Neural crest cell (in vitro differentiated cells): ENCODE measurements at places on chromosomes 1 and 21. TPM values are rescaled to one million over a fixed set of nuclear protein-coding genes. Genes with fewer than 3 reads are reported as not detected.

BRINP3 gene
- 0.45 and 0.77 TPM in 2 replicates for total RNA-seq

NCAM2 gene
- total RNA-seq, result 1.9 and 3.6 TPM in 2 replicates

HMGN1 gene
- total RNA-seq, result 581 and 589 TPM in 2 replicates

ERO1B gene
- 1.0 and 1.6 TPM in 2 replicates for total RNA-seq

CRABP2 gene
- 606 and 647 TPM in 2 replicates for total RNA-seq

BSND gene
- total RNA-seq, result not detected in 2 replicates

TENT5C gene
- total RNA-seq, result 1.3 and 1.4 TPM in 2 replicates

TIE1 gene
- total RNA-seq, result 2.2 and 2.8 TPM in 2 replicates

TSPAN1 gene
- total RNA-seq, result not detected in 2 replicates

OR6K3 gene
- total RNA-seq, result not detected in 2 replicates

- H3K36me3 ChIP-seq, result no peaks in the 10 kb centered on the region
- no peak for DNase-seq
- peaks cover 4% of the 10 kb centered on the region for H3K4me1 ChIP-seq
- H3K27ac ChIP-seq, result no peak overlapping the region
- peaks cover 9% of the 10 kb centered on the region for H3K27me3 ChIP-seq
These were observed 49.7 kb upstream of the CCDC27 start for GRCh38 chr1:3702528-3702927.

DNA sequence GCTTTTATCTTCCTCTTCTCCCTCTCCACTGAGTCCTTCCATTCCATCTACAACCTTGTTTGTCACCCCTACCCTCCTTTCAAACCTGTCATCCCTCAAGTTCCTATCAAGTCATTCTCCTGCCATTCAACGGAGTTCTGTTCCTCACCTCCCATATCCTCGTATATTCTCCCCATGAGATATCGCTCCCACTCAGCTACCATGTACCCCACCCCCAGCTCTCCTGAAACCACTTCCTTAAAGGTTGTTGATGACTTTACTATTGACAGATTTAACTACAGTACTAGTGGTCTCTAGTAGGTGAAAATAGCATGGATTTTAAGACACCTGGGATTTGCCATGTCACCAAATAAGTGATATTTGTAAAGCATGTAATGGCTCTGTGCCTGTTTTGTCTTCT is 107.4 kb upstream of the BARHL2 start:
- no peak overlapping the region for H3K4me3 ChIP-seq
- no peaks in the 10 kb centered on the region for H3K36me3 ChIP-seq
- no peak for DNase-seq
- no peak overlapping the region for H3K27ac ChIP-seq

DNA sequence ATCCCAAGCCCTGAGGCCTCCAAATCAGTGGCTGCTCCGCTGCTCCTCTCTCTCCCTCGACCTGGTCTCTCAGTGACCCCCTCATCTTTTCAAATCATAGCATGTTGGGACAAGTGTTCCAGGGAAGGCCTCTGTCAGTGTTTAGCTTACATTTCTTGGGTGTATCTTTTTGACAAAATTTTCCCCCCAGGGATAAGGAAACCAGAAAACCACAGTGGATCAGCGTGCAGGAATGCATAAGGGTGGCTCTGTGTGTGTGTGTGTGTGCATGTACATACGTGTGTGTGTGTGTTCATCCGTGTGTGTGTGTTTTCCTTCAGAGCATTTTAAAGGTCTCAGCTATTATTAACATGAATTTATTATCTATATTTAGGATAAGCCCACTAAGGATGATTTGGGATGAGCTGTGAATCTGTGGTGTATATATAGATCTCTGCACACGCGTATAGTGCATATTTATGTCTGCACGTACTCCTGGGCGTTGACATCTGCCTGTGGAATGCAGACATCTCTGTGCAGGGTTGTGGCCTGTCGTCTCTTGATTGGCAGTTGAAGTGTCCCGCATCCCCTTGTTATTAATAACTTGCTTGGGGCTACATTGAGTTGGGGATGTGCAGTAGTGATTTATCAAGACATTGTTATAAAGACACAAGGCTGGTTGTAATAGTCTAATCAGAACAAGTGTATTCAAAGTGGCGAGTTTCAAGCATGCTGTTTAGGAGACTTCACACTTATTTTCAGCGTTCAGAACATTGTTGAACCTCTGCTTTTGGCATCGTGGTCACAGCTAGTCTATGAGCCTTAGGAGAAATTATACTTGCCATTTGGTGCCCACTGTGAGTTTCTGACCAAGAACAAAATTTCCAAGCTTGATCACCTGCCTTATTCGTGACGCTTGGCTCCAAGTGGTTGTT is 55.6 kb downstream of the GALNT2 start:
- H3K4me3 ChIP-seq, result no peak overlapping the region
- H3K27me3 ChIP-seq, result no peaks in the 10 kb centered on the region
- peaks cover 5% of the 10 kb centered on the region for H3K36me3 ChIP-seq

DNA sequence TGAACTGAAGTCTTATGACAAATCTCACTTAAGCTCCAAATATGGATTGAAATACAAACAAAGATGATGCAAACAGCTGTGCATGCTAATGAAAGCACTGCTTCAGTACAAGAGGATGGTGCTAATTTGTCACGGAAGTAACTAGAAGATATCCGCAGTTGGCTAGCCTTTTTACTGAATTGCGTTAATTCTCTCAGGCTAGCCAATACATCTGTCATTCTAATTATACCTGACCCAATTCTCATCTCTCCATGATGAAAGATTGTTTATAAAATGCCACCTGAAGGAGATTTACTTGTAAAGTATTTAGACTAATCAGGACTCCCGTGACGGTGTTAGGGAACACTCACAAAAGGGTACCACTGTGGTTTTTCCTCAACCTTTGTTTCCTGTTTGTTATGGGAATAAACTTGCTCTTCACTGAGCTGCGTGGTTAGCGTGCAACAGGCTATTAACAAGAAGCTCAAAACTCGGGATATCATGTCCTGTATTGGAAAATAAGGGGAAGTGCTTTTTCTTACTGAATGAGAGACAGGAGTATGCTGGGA is 162.5 kb downstream of the APP start:
- peaks cover 13% of the 10 kb centered on the region for H3K36me3 ChIP-seq
- no peaks in the 10 kb centered on the region for H3K27me3 ChIP-seq
- no peak overlapping the region for H3K27ac ChIP-seq
- peaks cover 10% of the 10 kb centered on the region for H3K4me1 ChIP-seq
- H3K4me3 ChIP-seq, result no peak overlapping the region

- H3K4me1 ChIP-seq, result peaks cover 39% of the 10 kb centered on the region
- DNase-seq, result no peak
- H3K4me3 ChIP-seq, result peak overlapping the region; percentile 2
These were observed 5.3 kb upstream of the CELSR2 start for GRCh38 chr1:109243860-109244552.

DNA sequence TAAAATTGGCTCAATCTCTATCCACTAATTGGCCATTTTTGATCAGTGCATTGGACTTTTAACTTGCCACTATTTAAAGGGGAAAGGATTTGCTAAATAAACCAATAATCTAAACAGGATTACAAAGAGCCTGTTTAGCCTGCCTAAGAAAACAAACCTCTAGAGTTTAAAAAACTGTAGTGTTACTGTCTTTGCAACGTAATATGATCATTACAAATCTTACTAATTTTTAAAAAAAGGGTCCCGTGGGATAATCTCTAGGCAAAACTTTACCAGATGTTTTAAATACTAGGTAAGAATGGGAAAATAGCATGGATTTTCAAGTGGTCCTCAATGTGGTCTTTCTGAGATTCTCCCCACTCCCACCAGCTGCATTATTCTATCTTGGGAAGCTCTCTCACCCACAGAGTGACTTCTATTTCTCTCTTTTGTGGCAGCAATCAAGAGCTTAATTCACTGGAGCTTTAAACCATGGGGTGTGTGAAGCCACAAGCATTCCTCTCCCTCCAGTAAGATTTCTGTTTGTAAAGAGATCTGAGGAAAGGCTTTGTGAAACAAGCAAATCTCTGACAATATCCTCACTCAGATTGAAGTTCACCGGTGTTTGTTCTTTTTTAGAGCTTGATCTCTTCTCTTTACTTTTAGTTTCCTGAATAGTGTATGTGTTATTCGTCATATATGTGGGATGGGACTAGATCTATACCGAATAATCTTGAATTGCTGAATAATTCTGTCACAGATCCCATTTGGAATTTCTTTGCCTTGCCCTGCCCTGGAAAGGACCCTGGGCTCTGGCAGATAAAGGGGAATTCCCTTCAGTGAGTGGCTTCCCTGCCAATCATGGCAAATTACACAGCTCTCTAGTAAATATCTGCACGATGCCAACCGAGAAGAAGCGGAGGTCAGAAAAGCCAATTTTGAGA is 132.2 kb downstream of the TLR5 start:
- H3K36me3 ChIP-seq, result no peaks in the 10 kb centered on the region
- peak overlapping the region; percentile 47 for H3K4me3 ChIP-seq
- H3K27me3 ChIP-seq, result no peaks in the 10 kb centered on the region

DNA sequence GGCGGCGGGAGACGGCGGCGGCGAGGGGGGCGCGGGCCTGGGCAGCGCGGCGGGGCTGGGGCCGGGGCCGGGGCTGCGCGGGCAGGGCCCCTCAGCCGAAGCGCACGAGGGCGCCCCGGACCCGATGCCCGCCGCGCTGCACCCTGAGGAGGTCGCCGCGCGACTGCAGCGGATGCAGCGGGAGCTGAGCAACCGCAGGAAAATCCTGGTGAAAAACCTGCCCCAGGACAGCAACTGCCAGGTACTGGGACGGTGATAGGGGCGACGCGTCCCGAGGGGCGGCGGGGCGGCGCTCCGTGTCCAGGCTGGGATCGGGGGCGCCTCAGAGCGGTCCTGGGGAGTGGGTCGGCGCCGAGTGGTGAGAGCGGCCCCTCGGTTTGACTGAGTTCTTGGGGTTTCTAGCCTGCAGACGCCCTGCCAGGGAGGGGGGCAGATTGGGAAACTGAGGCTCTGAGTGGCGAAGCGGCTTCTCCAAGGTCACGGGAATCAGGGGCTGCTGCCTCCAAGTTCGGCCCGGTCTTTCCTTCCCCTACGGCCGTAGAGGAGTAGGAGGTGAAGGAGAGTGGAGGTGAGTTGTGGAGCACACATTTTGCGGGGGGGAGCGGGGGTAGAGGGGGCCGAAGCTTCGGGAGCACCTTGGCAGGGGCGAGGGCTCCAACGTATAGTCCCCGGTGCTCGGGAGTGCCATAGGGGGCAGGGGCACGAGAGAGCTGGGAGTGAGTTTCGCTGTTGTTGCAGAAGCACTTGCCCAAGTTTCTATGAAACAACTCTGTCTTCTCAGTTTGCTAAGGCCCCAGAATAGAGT is 508 bp downstream of the RAVER2 start:
- H3K4me1 ChIP-seq, result peaks cover 24% of the 10 kb centered on the region
- peak overlapping the region; percentile 87 for H3K27ac ChIP-seq
- H3K27me3 ChIP-seq, result peaks cover 8% of the 10 kb centered on the region
- H3K36me3 ChIP-seq, result no peaks in the 10 kb centered on the region
- DNase-seq, result peak; percentile 4
- peak overlapping the region; percentile 98 for H3K4me3 ChIP-seq

GRCh38 chr21:45419162-45419561 is 14.2 kb downstream of the COL18A1 start:
- H3K36me3 ChIP-seq, result no peaks in the 10 kb centered on the region
- no peak overlapping the region for H3K27ac ChIP-seq
- no peak overlapping the region for H3K4me3 ChIP-seq
- H3K4me1 ChIP-seq, result peaks cover 19% of the 10 kb centered on the region

GRCh38 chr1:240946926-240947325 is 335.0 kb upstream of the GREM2 start:
- H3K36me3 ChIP-seq, result no peaks in the 10 kb centered on the region
- H3K4me3 ChIP-seq, result no peak overlapping the region
- H3K27me3 ChIP-seq, result no peaks in the 10 kb centered on the region

DNA sequence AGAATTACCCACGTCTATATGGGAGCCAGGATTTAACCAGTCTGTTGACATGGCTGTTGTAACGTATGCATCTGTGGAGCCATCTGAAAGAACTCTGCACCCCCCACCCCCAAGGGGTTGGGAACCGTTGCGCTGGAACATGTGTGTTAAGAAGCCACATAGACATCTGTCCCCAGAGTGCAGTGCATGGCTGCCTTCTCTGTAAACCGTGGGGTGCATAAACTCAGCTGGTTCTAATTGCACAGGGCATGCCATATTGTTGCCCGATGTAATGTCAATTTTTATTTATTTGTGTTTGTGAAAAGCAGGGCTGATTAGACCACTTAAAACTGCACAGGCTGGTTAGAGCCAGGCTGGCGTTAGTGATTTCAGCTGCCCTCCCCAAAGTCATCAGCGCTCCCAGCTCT is 70.1 kb upstream of the ROR1 start:
- no peak overlapping the region for H3K27ac ChIP-seq
- H3K4me3 ChIP-seq, result no peak overlapping the region

DNA sequence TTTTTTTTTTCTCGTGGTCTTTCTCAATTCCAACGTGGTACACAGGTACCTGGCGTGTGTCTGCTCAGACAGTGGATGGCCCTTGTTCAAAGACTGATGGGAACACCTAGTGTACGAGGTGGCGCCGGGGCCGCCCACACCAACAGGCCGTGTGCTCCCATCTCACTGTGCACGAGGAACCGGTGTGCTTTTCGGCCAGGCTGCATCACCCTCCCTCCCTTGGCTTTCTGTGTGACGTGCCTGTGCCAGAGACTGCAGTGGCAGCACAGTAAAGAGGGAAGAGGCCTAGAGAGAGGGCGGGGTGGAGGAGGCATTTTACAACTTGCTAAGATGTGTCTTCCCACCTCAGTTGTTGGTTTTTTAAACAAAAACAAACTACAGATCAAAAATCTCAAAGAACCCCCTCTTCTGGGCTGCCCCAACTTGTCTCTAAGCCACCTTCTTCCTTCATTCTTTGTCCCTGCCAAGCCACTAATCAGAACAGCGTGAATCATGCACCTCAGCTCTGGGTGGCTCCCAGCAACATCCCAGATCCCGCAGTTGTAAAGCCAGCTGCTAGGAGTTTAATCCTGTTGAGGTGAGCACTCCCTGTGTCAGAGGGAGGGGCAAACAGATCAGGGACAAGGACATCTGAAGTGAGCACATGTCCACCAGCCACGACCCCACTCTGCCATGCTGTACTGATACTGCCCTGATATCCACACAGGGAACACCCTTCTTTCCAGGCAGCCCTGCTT is 20.7 kb downstream of the IRF2BP2 start:
- H3K4me3 ChIP-seq, result no peak overlapping the region
- no peaks in the 10 kb centered on the region for H3K36me3 ChIP-seq
- no peaks in the 10 kb centered on the region for H3K27me3 ChIP-seq
- peaks cover 17% of the 10 kb centered on the region for H3K4me1 ChIP-seq
- no peak for DNase-seq
- no peak overlapping the region for H3K27ac ChIP-seq

GRCh38 chr21:31103163-31103562 is 64.9 kb upstream of the KRTAP19-8 start:
- no peak overlapping the region for H3K27ac ChIP-seq
- peaks cover 5% of the 10 kb centered on the region for H3K4me1 ChIP-seq
- no peak for DNase-seq
- peaks cover 13% of the 10 kb centered on the region for H3K36me3 ChIP-seq
- peaks cover 3% of the 10 kb centered on the region for H3K27me3 ChIP-seq
- H3K4me3 ChIP-seq, result no peak overlapping the region
